Renal pelvis (tissue), 12 donors: ENCODE measurements at places on chromosomes 12 and 14. TPM values are rescaled to one million over a fixed set of nuclear protein-coding genes. Genes with fewer than 3 reads are reported as not detected.

DNA sequence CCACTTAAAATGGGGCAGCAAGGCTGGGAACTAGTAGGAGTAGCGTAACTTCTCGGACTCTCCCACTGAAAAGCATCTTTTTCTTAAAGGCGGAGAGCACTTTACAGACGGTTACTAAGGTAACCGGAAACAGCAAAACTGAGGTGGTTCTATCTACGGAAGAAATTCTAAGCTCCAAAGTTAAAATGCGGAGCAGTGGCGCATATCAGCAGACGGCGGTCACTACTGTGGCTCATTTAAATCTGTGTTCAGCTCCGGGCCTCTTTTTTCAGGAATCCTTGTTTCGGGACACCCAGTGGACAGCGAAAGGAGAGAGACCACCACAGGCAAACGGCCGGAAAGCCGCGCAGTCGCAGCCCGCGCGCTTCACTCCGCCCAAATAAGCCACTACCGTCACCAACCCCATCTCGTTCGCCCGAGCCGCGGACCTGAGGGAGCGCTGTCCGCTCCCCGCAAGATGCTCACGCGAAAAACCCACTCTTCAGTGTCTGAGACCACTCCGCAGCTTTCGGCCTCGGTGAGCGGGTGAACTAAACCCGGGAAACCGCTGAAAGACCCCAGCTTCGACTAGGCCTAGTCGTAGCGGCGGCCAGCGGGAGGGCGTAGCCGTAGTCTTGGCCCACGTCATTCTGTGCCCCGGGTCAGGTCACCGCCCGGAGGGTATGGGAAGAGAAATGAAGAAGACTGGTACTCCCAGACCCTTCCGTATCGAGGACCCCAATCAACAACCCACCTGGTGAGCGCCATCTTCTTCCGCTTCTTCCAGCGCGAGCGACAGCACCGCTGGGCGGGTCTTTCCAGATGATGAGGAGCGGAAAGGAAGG is at the start of gene SNW1:
TSS of gene SNW1 (minus strand) at position 776 of the 824 bp plus-strand sequence. CDS start at position 747, 29 bp downstream.
- peak; percentile 94 for DNase-seq

DNA sequence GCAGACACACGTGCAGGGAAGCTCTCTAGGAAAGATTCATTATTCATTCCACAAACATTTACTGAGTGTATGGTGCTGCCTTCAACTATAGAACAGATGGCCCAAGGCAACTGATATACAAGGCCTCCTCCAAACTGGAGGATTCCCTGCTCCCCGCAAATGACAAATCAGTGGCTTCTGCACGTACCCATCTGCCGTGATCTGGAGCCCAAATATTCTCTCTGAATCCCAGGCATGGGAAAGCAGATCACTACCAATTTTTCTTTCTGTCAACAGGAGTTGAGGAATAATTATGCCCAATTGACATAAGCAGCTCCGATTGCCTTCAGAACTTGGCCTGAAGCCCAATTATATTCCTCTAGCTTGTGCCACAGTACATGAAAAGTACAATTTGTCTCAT is 174.2 kb upstream of the CCDC196 start:
- no peak for DNase-seq

GRCh38 chr12:7905071-7905470 is 30.9 kb downstream of the SLC2A3 start:
- DNase-seq: peak; percentile 48

DNA sequence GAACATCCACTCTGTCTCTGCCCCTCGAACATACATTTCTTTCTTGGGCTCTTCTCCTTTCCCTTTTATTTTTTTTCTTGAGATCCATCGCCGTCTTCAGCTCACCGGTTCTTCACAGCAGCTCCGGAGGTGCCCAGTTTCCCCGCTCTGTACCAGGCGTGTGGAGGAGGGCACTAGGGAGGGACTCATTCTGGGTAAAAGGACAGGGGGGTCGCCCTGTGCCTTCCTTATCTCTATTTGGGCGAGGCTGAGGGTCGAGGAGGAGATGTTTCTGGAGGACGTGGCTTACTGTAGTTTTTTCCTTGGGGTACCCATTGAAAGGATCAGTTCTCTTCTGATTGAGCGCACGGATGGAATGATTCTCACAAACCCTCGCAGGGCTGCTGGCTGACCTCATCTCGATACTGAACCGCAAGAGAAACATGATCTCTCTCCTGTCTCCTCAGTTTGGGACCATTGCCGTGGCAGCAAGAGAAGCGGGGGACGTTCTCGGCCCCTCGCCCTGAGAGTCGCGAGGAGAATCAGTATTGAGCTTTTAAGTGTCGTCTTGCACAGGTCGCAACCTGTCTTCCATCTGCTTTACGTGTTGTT is 386 bp downstream of the LIN52 start:
- peak; percentile 38 for DNase-seq

- no peak for DNase-seq
Observed at GRCh38 chr14:42459171-42459685, 852.6 kb downstream of the LRFN5 start.

GRCh38 chr12:123270214-123271000 is 1.2 kb downstream of the CDK2AP1 start:
- DNase-seq: no peak

DNA sequence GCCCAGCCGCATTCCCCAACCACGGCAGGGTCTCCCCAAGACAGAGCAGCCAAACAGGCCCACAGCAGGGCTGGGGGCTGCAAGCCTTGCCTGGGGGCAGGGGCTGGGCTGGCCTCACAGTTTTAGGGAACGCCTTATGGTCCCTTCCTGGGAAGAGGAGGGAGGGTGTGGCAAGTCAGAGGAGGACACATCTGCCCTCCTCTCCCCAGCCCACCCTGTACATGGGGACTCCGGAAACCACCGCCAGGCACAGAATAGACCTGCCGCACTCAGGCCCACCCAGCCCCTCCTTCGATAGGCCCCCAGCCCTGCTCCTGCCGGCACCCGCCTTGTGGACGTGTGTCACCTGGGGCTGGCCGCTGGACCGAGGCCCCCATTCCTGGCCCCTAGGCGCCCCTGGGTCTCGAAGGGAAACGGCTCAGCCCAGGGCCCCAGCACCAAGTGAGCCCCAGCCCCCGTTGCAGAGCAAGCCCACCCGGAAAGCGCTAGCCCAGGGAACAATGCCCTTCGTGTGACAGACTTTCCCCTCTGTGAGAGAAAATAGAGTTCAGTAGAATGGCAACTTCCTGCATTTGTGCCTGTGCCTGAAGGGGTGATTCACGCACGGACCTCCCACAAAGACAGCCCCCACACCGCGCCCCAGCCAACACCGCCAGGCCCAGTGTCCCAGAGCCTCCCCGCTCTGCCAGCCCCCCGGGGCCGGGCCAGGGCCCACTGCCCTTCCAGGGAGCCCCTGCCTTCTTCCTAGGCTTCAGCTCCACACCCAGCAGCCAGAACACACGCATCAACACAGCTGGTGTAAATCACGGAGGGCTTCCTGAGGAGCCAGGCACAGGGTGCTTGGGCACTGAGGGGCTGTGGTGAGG is 12.0 kb upstream of the NUDT14 start:
- no peak for DNase-seq

- no peak for DNase-seq
Observed at GRCh38 chr12:56479625-56480024, 8.3 kb downstream of the GLS2 start.

DNA sequence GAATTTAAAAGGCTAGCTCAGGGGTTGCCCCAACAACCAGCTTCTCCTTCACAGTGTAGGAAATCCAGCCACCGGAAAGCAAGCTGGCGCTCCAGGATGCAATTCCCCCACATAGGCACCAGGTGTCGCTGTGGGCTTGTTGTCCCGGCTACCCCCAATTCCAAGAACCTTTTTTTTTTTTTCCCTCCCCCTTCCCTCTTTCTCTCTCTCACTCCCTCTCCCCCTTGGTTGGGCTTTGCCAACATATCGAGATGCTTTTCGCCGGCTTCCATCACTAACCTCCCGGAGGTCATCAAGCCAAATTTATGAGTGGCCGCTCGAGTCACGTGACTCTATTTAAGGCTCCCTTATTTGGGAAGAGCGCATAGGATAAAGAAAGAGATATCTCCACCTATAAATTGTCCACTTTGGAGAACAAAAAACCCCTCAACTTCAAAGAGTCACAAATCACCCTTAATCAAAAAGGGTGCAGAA is at the start of gene HOXC5:
TSS of gene HOXC5 (plus strand) at position 424 of the 474 bp plus-strand sequence. CDS start 73 bp downstream, outside the sequence.
- peak; percentile 90 for DNase-seq

DNA sequence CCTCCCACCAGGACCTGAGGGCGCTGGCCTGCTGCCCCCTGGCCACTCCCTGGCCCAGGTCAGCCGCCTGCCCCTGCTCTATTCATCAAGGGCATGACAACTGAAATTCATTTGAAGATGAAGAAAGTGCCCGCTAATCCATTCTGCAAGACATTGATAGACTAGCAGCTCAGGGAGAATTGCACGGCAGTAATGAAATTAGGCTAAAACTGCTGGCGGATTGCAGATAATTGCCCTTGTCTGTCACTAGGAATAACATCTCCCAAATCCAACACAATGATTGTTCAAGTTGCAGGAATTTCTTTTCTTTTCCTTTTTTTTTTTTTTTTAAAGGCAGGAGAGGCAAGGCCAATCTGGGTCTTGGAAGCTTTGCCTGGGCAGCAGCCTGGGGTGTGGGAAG is 44.5 kb downstream of the MVK start:
- no peak for DNase-seq

DNA sequence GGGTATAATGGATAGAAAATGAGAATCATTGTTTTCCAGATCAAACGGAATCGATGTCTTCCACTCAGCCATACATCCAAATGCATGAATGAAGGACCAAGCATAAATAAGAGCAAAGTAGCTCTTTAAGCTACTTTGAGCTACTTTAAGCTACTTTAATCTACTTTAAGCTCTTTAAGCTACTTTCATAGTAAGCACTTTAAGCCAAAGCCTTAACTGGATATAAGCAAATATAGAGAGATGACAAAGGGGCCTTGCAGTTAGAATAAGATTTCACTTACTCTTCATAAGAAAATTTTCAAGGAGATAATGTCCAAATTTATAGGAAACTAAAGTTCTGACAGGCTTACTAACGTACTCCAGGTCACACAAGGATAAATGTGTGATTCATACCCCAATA is 355.6 kb upstream of the KITLG start:
- DNase-seq: no peak

DNA sequence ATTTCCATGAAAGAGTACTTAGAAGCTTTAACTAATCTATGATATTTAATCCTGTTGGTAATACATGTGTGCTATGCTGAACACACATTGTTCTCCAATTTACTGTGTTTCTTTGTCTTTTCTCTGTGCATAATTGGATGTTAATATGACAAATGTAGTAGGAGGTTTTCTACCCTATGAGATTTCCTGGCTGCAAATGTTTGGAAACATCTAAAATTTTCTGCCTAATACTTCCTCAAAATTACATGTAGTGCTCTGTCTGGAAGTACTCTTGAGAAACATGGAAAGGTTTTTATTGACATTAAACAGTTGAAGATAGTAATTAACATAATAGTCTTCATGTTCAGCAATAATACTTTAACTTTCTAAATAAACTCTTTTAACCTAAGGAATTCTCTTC is 213.0 kb downstream of the KITLG start:
- DNase-seq: no peak

Gene SLC2A13
- 11.7 TPM for polyA plus RNA-seq

Gene LBHD2
- polyA plus RNA-seq: not detected

Gene PAWR
- polyA plus RNA-seq: 50.0 TPM

Gene MUCL1
- not detected for polyA plus RNA-seq

Gene OTX2
- not detected for polyA plus RNA-seq

Gene SIX6
- polyA plus RNA-seq: not detected

Gene RARG
- polyA plus RNA-seq: 32.0 TPM

Gene OTOGL
- 1.1 TPM for polyA plus RNA-seq
